A549 treated with CORT108297 at 1 μM for 4 hours (cell line): ENCODE measurements at places on chromosomes 7 and 10. TPM values are rescaled to one million over a fixed set of nuclear protein-coding genes. Genes with fewer than 3 reads are reported as not detected.

The ASAH2 gene
- 0.87 to 4.2 TPM (median 2.7 TPM) in 5 replicates for total RNA-seq

The ASZ1 gene
- total RNA-seq: not detected in 5 replicates

The RADIL gene
- total RNA-seq: 1.3 to 2.8 TPM (median 2.1 TPM) in 5 replicates

The MMP21 gene
- 0.04 to 0.06 TPM in 2 of 5 replicates, not detected in the others for total RNA-seq

The OR2A42 gene
- not detected in 5 replicates for total RNA-seq

The TMEM139 gene
- total RNA-seq: 0.75 to 1.4 TPM (median 1.2 TPM) in 5 replicates

The LRRC4 gene
- total RNA-seq: not detected in 5 replicates
